IMR-90 (cell line): ENCODE measurements at places on chromosomes 1 and 21.

DNA sequence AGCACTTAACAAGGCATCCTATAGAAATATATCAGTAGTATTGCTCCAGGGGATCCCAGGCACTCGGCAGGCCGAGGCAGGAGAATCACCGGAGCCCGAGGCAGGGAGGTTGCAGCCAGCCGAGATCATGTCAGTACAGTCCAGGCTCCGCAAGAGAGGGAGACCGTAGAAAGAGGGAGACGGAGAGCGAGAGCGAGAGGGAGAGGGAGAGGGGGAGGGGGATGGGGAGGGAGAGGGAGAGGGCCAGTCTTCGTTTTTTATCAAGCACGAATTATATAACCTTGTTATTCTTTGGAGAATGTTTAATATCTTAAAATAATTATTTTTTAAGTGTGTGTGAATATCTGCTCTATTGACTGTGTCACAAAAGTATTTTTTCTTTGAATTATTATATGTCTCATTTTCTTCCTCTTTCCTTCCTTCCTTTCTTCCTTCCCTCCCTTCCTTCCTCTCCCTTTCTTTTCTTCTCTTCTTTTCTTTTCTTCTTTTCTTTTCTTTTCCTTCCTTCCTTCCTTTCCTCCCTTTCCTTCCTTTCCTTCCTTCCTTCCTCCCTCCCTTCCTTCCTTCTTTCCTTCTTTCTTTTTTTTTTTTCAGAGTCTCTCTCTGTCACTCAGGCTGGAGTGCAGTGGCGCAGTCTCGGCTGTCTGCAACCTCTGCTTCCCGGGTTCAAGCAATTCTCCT, 233.7 kb downstream of the SRGAP2C start:
- no peak for DNase-seq

DNA sequence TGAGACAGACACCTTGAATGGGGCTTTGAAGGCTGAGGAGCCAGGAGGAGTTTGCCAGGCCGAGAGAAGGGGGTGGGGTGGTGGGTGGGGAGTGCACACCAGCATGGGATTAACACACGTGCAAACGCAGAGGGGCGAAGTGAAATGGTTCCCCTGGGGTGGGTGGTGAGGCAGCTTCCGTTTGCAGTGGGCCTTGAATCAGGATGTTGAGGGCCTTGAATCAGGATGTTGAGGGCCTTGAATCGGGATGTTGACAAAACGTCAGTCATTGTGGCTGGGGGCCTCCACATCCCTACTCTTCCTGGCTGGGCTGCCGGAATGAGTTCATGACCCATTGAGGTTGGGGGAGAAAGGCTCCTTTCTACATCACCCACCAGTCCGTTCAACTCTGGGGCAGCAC, 16.6 kb downstream of the LDLRAP1 start:
- no peak for DNase-seq

DNA sequence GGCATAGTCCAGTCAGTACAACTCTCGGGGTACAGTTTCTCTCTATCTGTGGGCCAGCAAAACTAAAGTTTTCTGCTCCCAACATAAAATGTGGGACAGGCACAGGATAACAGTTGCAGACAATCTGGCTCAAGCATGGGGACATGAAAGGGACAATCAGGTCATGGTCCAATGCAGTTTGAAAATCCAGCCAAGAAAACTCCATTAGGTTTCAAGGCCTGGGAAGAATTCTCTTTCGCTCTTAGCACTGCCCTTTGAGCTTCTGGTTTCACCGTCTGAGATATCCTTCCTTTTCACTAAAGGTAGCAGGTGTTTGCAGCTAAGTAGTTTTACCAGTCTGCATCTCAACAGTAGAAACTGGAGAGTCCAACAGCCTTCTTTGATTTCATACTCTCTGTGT, 21.1 kb upstream of the IL22RA1 start:
- DNase-seq, result no peak

DNA sequence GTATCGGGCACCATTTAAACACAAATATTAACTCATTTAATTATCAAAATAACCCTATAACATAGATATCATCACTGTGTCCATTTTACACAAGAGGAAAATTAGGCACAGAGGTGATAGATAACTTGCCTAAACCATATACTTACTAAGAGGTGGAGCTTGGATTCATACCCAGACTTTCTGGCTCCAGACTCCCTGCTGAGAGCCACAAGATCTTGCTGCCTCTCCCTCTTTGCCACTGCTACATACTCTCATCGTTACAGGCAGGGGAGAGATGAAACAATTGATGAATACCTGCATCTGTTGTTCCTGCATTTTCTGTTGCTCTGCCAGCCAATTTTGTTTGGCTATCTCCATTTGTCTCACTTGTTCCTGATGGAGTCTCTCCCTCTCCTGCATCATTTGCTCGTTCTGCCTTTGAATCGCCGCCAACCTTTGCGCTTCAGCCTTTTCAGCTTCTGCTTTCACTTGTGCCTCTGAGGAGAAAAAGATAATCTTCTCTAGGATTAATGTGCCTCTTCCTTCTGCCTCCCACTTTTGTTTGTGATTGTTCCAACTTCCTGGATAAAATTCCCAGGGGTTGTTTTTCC, 10.6 kb downstream of the GBP5 start:
- DNase-seq, result no peak

DNA sequence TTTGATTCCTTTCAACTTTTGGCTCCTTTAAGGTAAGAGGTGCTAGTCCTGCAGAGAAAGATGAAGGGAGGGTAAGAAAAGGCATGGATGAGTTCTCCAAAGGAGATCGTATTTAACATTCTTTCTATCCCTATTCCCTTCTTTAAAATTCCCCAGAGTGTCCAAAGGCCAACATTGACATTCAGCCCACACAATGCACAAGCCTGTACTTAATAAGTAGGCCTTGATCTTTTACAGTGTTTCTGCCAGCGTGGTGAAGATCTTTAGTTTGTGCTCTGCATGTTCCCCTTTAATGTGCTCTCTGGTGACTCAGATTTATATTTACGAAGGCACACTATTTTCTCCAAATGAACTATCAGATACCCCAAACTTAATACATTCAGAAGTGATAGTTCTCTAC, 582.5 kb upstream of the RGS18 start:
- DNase-seq, result no peak

DNA sequence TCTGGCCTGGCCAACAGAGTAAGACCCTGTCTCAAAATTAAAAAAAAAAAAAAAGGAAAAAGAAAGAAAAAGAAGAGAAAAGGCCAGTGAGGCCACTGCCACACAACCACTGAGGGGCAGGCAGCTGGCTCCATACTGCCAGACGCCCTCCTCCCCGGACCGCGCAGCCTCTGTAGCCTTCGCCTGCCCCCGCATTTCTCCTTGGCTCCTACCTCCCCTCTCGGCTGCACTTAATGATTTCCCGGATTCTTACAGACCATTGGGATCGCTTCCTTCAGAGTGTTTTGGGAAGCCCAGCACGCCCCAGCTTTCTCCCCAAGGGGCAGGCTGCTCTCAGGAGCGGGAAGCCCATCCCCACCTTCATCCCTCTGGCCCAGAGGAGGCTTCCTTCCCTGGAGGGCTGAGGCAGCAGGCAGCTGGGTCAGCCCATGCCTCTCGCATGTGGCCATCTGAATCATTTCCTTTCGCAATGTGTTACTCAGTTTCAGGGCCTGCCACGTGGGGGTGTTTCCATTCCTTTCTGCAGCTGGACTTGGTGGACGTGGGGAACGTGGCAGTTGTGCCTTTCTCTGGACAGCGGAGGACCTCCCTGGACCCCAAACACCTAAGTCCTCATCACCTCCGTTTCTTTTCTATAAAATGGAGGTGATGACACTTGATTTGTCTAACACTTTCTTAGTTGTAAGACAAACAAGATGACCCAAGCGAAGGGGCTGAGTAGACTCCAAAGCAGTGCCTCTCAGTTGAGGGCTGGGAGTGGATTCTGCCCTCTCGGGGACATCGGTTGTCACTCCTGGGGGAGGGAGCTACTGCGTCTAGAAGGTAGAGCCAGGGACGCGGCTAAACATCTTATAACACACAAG, 2.3 kb downstream of the SLC2A5 start:
- DNase-seq, result peak; percentile 91

- no peak for DNase-seq
These were observed 74.6 kb upstream of the KCND3 start for GRCh38 chr1:112063781-112064728.

GRCh38 chr1:202106340-202107254, 16.1 kb upstream of the GPR37L1 start:
- DNase-seq, result no peak

DNA sequence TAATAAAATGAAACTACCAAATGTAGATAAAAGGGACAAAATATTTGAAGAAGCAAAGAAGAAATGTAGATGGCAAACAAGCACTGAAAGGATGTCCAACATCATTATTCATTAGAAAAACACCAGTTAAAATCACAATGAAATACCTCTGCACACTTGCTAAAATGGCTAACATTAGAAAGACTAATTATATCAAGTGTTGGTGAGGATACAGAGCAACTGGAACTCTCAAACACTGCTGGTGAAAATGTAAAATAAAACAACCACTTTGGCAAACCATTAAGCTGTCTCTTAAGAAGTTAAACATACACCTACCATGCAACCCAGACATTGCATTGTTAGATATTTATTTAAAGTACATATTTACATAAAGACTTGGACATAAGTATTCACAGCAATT, 138.6 kb upstream of the FGGY start:
- no peak for DNase-seq
